ENCODE measurements at places on chromosomes 7 and 10.

DNA sequence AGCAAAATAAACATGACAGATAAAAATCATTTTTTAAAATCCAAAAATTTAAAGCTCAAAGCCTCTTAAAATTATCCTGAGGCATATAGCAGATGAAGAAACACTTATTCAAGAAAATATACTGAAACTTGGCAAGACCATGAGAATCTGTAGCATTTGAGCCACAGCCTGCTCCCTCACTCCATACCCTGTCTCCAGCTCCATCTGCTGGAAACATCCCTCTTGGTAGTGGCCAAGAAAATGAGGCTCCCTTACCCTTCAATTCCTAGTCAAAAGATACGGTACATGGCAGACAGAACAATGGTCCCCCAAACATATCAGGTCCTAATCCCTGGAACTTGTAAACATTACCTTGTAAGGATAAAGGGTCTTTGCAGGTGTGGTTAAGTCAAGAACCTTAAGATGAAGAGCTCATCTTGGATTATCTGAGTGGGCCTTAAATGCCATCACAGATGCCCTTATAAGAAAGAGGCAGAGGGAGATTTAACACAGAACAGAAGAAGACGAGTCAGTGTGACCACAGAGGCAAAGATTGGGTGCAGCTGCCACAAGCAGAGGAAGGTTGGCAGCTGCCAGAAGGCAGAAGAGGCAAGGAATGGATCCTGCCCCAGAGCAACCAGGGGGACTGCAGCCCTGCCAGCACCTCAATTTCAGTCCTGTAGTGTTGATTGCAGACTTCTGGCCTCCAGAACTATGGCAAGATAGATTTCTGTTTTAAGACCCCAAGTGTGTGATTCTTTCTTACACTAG, 149.4 kb downstream of the ZNF248 start:
- DNase-seq = no peak

DNA sequence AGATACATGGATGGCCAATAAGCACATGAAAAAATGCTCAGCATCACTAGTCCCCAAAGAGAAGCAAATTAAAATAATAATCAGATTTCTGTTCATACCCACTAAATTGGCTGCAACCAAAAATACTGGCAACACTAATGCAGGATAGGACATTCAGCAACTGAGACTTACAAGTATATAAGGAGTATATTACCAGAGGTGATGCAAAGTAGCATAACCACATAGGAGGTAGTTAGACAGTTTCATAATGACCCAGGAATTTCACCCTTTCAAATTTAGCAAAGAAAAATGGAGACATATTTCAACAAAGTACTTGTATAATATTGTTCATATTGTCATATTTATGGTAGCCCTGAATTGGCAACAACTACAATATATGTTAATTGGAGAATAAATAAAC, 727.8 kb downstream of the GRID1 start:
- DNase-seq = no peak

- no peak for DNase-seq
Observed at GRCh38 chr7:104296266-104296665, 32.1 kb upstream of the LHFPL3 start.

DNA sequence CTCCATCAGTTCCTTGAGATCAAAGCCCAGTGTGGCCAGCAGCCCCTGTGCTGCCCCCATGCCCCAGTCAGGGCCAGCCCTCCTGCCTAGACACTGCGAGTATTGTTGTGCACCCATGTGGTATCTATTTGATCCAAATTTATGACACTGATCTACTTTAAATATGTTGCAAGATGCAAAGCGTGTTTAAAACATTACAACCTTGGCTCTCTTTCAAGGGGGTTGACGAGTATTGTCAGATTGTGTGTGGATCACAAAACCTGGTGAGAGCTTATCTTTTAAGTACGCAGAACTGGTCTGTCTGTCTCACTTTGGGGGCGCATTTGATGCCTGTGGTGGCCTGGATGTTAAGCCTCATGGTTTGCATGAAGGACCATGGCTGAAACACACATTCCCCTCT, 108.9 kb downstream of the COL13A1 start:
- no peak for DNase-seq

DNA sequence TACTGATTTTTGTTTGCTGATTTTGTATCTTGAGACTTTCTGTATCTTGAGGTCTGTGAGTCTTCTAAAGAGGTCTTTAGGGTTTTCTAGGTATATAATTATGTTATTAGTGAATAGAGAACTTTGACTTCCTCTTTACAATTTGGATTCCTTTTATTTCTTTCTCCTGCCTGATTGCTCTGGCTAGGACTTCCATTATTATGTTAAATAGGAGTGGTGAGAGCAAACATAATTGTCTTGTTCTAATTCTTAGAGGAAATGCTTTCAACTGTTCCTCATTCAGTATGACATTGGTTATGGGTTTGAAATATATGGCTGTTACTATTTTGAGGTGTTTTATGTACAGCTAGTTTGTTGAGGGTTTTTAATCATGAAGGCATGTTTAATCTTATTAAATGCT, 308.0 kb upstream of the TEX47 start:
- DNase-seq = no peak

- no peak for DNase-seq
Observed at GRCh38 chr7:26657206-26657641, 207.2 kb downstream of the SKAP2 start.

- DNase-seq = no peak
Observed at GRCh38 chr7:84302949-84303348, 108.4 kb upstream of the SEMA3A start.

DNA sequence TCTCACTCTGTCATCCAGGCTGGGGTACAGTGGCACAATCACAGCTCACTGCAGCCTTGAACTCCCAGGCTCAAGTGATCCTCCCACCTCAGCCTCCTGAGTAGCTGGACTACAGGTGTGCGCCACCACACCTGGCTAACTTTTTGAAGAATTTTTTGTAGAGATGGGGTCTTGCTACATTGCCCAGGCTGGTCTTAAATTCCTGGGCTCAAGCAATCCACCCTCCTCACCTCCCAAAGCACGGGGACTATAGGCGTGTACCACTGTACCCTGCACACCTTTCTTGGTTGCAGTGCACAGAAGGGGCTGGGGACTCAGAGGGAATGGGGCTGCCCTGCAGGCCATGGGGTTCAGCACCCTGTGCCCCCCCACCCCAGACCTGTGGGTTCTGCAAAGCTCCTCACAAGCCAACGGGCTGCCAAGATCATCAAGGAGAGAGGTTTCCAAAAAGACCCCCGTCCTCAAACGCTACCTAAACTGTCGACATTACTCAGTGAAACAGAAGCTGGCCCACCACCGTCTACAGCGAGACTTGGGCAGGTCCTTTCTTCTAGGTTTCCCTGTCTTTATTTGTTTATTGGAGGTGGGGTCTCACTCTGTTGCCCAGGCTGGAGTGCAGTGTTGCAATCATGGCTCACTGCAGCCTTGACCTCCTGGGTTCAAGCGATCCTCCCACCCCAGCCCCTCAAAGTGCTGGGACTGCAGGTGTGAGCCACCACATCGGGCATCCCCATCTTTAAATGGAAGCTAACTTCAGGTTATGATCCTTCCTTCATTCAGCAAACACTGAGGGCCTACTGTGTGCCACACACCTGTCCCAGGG, 26.6 kb upstream of the ELFN1 start:
- DNase-seq = no peak

GRCh38 chr7:67894746-67895145, 898.1 kb downstream of the TYW1 start:
- DNase-seq = no peak

GRCh38 chr7:65250216-65250615, 123.4 kb upstream of the ZNF92 start:
- DNase-seq = no peak

DNA sequence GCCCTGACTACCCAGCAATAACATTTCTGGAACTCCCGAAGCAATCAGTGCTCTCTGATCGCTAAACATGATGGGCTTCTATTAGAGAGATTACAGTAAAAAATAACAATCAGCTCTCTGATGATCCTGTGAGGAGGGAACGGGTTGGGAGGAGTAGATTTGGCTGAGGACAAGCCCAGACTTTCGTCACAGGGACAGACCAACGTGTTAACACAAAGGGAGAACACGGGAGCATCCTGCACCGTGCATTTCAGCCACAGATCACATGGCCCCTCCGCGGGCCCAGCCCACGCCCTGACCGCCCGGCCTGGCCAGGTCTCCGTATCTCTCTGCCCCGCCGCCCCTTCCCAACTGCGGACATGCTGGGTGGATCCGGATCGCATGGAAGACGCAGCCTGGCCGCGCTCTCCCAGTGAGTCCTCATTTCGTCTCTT, 95.0 kb upstream of the AGBL3 start:
- no peak for DNase-seq

GRCh38 chr7:134922720-134923704, 63.3 kb upstream of the AGBL3 start:
- no peak for DNase-seq

GRCh38 chr7:14875941-14876587, 26.5 kb downstream of the DGKB start:
- no peak for DNase-seq

DNA sequence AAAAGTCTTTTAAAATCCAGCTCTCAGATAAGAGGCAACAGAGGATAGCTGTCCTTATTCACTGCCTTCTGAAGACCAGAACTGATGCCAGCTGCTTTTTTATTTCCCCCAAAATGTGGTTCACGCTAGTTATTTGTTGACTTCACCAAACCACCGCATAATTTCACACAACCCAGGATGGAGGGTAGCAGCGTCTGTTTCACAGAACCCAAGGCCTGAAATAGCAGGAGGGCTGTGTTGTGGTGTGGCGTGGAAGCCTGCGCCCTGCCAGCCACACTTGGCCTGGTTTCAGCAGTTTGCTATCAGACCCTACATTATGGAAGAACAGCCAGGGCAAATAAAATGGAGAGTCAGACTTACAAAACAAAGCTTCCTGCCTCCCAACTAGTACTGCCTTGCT, 155.4 kb downstream of the DYNC1I1 start:
- no peak for DNase-seq

DNA sequence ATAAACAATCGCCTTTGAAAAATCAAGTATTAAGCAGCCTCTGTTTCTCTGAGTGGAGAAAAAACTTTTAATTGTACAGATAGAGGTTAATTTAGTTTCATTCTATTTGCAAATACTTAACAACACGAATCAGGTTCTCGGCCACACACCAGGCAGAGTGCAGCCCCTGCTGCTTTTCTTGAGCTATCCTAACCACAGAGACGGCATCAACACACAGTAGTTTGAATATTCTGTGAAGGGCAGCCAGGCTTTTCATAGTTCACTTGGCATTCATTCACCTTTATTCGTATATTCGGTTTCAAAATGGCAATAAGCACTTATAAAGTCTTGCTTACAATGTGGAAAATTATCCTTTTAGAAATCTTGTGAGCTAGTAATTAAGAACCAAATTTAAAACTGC, 5.7 kb downstream of the ADARB2 start:
- DNase-seq = no peak

- DNase-seq = no peak
Observed at GRCh38 chr7:72430531-72430930, 18.4 kb upstream of the CALN1 start.

DNA sequence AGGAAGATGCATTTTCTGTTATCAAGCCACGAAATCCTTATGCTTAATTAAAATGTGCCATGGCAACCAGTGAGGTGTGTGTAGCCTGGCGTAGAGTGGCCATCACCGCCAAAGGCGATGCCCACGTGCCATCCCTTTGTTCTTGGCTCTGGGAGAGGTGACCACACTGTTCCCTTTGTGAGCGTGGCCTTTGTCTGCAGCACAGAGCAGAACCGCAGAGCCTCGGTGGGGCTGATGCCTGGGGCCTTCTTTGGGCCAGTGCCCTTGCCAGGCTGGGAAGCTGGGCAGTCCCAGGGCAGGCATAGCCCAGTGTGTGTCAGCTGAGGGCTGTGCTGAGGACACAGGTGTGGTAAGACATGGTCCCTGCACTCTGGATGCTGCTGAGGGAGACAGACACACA, 48.3 kb downstream of the BUB3 start:
- no peak for DNase-seq

GRCh38 chr7:2417981-2418481, 14.6 kb downstream of the CHST12 start:
- DNase-seq = no peak

- no peak for DNase-seq
Observed at GRCh38 chr7:44671069-44671468, 64.6 kb downstream of the OGDH start.

- no peak for DNase-seq
Observed at GRCh38 chr10:115969591-115969990, 303.4 kb downstream of the GFRA1 start.

- no peak for DNase-seq
Observed at GRCh38 chr10:443459-443858, 246.0 kb downstream of the DIP2C start.

GRCh38 chr10:12829831-12830390, 171.6 kb downstream of the CCDC3 start:
- no peak for DNase-seq

DNA sequence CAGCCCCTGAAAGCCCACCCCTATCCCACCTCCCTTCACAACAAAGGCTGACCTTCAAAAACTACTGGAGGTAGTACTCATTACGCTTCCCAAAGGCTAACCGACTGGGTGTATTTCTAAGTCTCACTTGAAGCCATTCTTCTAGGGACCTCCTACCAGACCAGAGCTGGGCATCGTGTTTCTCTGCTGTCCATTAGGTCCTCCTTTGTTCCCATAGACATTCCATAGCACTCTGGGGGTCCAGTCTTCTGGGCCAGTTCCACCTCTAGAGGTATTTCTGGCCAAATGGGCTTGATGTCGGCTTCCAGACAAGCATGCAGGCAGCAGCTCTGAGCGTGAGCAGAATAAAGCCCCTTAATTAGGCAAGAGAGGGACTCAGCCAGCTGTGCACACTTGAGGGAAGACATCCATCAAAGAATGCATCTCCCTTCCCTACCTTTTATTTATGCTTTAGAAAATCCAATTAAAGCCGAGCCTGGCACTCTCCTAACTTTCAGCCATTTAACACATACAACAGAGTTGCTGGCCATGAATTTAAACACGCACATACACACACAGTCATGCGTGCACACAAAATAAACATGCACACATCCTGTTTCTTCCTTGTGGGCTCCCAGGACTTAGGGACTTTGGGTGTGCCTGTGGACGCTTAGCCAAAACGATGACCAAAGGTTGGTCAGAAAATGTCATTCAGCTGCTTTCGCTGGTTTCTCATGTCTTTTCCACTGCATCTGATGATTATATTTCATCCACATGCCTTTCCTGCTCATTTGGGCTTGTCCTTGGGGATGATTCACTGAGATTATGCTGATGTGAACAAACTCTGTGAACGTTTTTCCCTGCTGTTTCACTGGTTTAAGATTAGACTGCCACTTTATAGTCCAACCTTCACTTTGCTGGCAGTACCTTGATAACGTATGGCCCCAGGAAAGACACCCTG, 362.0 kb upstream of the NFE2L3 start:
- no peak for DNase-seq

DNA sequence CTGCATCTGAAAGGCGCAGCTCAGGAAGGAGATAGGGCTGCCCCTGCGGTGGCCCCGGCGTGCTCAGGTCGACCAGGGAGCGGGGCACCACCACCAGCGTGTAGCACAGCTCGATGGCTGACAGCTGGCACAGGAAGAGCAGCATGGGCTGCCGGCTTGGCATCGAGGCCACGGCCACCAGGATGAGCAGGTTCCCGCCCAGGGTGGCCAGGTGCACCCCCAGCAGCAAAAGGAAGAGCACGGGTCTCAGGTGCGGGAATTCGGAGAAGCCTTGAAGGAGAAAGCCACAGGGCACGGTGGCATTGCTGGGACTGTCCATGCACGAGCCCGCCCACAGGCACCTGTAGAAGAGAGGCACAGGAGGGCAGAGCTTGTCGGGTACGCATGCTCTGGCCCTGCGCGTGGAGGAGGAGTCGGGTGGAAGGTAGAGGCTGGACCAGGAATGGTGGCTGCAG, 33.9 kb downstream of the TAS2R41 start:
- no peak for DNase-seq

- peak; percentile 41 for DNase-seq
Observed at GRCh38 chr7:30164567-30164966, 29.8 kb downstream of the MTURN start.

Measured in glomerular endothelial cell (primary cell).